Right renal cortex interstitium (tissue), 3 donors: ENCODE measurements at places on chromosomes 7 and 10. TPM values are rescaled to one million over a fixed set of nuclear protein-coding genes. Genes with fewer than 3 reads are reported as not detected.

Gene OR2A12
- polyA plus RNA-seq, result not detected

DNA sequence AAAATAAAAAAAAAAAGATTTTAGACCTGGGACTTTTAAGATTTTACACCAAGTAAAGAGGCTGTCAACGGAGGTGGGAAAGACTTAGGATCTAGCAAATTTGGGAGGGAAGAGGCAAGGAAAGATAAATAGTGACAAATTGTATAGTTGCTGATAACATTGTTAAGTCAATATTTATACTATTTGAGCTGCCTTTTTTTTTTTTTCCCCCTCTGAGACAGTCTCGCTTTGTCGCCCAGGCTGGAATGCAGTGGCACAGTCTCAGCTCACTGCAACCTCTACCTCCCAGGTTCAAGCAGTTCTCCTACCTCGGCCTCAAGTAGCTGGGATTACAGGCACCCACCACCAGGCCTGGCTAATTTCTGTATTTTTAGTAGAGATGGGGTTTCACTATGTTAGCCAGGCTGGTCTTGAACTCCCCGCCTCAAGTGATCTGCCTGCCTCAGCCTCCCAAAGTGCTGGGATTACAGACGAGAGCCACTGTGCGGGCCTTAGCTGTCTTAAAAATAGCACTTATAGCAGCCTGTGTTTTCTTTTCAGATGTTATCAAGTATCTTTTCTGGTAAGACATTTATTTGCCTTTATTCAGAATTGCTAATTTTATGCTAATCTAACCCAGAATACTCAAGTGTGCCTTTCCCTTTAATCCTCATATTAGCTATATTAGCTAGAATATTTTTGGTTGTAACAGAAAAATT is 94.5 kb downstream of the MMRN2 start:
- DNase-seq, result no peak

DNA sequence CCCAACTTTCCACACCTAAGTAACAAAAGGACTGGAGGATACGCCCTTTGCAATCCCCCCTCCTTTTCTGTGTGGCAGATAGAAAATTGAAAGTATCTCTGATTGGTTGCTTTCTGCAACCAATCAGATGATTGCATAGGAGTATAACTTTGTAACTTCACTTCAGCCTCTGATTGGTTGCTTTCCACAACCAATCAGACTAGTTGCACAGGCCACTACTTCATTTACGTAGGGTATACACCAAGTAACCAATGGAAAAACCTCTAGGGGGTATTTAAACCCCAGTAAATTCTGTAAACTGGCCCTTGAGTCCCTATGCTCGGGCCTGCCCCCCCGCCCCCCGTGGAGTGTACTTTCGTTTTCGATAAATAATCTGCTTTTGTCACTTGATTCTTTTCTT is 1080.4 kb downstream of the CNTNAP2 start:
- no peak for DNase-seq

DNA sequence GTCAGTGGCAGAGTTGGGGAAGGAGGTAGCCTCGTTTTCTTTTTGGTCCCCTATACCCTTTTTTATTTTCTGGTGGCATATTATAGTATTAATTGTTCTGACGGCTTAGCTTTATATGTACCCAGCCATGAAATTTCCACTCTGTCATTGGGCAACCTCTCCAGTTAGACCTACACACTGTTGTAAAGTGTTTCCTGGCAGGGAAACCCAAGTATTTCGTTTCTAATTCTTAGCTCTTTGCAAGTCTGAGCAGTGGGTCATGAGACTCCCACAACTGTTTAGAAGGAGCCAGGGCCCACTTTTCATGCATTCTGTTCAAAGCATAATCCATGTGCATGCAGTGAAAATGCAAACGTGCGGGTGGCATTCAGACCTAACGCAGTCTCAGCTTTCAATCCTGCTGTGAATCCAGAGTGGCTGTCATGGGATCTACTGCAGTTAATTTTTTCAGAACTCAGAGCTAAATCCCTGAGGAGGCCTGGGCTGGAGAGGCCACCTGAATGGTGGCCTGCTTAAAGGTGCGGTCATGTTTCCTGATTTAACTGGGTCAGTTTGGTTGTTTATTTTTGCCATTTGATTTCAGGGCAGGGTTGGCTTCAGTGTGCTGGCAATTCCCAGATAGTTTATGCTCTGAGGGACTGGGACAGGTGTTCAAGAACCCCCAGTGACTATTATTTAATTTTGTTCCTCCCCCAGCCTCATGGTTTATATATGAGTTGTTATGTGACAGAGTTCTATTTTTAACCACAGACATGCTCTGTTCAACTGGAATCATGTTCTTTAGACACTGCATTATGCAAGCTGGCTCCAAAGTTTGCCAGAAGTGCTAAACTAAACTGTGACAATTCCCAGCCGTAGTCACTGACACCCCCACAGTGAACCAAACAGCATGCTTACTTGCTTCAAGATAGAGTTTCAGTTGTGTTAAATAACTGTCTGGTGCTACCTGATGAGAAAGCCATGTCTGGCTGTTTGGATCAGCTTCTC is 27.4 kb upstream of the SYPL1 start:
- DNase-seq, result no peak

DNA sequence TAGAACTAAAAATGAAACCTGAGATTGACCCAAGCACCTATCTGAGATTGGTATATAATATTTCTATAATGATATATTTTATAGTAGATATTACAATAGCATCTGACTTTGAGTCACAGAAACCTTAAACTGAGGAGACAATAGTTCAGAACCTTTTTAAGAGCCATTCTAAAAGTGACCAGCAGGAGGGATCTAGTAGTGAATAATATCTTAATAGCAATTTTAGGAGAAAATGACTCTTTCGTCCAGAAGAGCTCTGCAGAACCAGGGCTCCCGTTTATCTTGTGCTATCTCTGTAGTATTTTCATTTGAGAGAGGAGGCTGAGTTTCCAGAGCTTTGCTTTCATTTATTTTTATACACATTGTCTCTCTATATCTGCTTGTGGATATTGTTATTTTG is 68.1 kb downstream of the PODXL start:
- DNase-seq, result no peak

- no peak for DNase-seq
Measured at GRCh38 chr10:83254698-83255097, 884.6 kb upstream of the GHITM start.

Gene ST7
- polyA plus RNA-seq, result 29.3 TPM

DNA sequence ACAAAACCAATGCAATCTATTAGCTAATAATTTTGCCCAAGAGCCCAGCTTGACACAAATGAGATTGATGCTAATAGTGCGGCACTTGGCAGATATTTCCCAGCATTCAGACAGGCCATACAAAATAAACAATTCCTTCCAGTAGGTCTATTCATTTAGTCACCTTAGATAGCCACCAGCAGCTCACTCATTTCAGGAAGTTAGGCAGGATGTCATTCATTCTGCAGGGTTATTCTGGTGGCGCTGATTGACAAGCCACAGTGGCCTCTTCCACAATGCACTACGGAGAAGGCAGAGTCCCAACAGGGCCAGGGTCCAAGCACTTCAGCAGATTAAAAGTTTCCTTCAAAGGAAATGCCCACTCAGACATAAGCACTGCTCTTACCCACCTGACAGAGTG is 55.8 kb downstream of the PIK3AP1 start:
- no peak for DNase-seq

DNA sequence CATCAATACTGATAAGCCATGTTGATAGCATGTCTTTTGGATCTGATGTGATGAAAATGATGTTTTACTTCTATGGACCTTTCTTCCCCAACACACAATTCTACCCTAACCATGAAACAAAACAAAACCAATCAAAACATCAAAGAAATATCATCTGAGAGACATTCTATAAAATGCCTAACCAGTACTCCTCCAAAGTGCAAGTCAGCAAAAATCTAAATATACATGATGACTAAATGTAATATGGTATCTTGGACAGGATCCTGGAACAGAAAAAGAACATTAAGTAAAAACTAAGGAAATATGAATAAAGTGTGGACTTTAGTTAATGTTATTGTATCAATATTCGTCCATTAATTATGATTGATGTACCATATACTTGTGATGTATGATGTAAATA is 625.1 kb downstream of the MAGI2 start:
- DNase-seq, result no peak

DNA sequence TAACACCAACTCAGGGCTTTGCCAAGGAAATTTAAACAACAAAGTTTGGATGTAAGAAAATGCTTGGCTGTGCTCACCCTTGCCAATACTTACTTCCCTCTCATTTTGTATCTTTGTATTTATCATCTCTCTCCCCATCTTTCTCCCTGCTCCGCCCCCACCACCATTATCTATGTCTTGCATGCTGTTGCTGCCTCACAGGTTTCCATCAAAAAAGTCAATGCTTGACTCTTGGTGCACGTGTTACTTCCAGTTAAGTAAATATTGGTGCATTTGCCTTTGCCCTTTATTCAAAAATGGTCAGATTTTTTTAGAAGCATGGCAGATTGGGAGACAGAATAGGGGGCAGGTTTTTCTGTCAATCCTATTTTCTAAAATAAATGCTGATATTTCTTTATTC is 626.0 kb downstream of the ACTR3B start:
- no peak for DNase-seq

Gene SLC25A40
- polyA plus RNA-seq, result 29.9 TPM

DNA sequence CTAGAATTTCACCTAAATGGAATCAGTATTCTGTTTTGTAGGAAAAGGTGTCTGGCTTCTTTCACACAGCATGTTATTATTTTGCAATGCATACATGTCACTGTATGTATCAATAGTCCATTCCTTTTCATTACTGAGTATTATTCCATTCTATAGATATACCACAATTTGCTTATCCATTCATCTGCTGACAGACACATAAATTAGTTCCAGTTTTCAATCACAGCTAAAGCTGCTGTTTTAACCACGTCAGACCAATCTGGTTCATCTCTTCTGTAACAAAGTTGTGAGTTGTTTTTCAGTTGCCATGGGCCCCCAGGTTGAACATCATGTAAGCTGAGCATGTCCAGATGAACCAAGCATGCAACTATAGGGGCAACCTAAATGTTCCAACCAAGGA is 282.1 kb upstream of the MKLN1 start:
- no peak for DNase-seq

DNA sequence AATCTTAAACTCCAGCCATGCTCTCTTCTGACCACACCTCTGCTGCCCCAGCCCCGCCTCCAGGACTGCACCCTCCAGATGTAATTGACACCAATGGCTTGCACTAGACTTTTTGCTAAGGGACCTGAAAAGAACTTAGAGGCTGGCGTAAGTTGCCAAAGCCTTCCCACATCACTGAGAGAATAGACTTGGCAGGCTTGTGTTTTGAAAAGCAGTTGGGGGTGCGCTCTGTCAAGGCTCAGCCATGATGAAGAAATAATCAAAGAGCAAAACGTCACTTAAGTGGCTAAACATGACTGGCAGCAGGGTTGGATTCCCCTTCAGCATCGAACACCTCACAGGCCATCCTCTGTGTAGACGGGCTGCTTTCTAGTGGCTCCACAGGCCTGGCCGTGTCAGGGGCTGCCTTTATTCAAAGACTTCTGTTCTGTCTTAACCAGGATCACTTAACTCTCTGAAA is 195.2 kb upstream of the C7orf33 start:
- no peak for DNase-seq

DNA sequence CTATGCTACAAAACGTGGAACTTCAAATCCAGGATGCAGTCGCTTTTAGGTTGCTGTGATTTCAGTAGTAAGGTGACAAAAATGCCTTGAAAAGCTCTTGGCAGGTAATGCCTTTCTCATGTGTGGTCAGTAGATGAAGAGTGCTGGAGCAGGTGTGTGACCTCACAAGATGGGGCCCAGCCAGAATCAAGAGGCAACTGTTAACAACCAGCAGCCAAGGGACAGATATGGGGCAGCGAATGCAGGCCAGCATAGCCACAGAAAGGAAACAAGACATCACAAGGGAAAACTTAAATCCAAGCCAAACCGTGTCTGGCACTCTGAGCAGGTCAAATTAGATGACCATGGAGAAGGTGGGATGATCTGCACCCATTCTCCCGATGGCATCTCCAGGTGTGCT is 12.3 kb downstream of the HUS1 start:
- DNase-seq, result no peak

- DNase-seq, result no peak
Measured at GRCh38 chr10:101974091-101974971, 81.6 kb downstream of the ARMH3 start.

GRCh38 chr7:44966731-44967538 is 11.9 kb downstream of the MYO1G start:
- no peak for DNase-seq

- DNase-seq, result no peak
Measured at GRCh38 chr10:65898055-65898454, 1027.8 kb upstream of the LRRTM3 start.

- no peak for DNase-seq
Measured at GRCh38 chr10:126570621-126571602, 99.6 kb downstream of the C10orf90 start.

DNA sequence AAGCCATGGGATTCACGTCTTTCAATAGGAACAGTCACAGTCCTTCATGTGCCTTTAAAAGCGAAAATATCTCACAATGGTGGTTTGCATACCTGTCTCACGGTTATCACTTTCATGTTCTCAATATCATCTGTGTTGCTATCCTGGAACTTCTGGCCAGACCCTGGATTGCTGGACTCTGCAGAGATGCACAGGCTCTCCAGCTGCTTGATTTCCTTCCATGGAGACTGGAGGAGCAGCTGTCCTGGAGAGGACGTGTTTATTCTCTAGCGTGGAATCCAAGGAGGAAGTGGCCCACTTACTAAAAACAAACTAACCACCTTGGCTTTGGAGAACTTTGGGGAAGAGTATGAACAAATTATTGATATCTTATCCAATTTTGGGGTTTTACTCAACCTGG is 16.5 kb downstream of the BTBD16 start:
- DNase-seq, result no peak

DNA sequence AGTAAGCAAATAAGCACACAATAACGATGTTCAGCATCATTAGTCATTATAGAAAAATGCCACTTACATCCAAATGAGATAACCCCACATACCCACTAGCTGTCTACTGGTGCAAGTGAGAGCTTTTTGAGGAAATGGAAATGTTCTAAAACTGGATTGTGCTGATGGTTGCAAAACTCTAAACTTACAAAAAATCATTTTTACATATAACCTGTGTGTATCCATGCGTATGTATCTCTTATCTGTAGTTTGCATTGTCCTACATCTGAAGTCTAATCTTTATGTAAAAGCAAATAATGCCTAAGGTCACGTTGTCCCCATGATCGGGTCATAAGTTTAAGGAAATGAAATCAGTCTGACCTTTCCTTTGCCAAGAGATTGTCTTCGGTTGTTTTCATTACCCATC is 81.6 kb upstream of the DNAJB6 start:
- DNase-seq, result no peak

- DNase-seq, result no peak
Measured at GRCh38 chr7:108012499-108013430, 9.8 kb upstream of the LAMB1 start.

GRCh38 chr10:71205468-71205867 is 6.9 kb upstream of the UNC5B start:
- no peak for DNase-seq

Gene MMD2
- not detected for polyA plus RNA-seq
